HL-60 (cell line): ENCODE measurements at places on chromosomes 5 and 9.

GRCh38 chr5:123035360-123035917 is 1.1 kb downstream of the PPIC start:
- no peak for DNase-seq

GRCh38 chr5:153153086-153153485 is 337.4 kb upstream of the GRIA1 start:
- no peak for DNase-seq

DNA sequence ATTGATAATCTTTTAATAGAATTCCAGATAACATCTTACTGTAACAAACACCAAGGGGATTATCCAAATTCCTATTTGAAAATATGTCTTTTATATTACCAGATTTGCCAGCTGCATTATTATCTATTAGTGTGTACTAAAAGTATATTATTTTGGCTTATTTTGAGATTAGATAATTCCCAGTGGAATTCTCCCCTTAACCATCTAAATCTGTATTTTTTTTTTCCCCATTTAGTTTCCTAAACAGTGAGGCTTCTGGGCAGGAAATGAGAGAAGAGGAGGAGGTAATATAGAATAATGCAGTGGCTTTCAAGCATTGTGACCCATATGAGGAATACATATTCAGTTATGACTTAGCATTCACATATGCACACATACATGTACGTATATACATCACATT is 53.5 kb upstream of the ABL1 start:
- no peak for DNase-seq

DNA sequence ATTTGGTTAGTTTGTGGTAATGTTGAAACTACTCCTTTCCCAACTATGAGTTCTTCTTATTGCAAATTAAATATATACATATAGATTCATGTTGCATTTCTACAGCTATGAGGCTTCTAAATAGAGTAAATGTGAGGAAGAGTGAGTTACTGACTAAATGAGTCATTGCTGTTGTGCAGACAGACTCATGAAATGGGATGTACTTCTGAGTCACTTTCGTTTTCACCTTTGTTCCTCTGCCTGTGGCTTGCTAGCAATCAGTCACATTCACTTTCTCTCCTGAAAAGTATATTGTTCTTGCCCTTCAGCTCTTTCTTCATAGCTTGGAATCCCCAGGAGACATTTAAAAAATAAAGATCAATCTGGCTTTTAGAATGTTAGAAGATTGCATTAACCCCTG is 295.5 kb upstream of the SMC2 start:
- no peak for DNase-seq

DNA sequence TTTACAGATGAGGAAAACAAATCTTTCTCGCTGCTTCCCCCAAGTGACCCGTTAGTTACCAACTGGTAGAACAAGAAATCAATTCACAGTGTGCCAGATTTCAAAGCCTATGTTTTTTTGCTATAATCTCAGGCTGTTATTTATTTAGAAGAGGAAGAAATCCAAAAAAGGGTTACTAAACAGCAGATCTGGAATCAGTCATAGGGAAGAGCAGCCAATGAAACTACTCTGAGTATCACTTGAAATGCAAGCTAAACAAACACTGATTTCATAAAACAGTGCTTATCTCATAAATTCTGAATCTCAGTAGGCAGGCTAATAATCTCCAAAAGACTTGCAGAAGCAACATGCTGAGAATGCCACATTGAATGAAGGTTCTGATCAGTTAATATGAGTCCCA is 829.5 kb upstream of the ACO1 start:
- DNase-seq: no peak

- no peak for DNase-seq
Observed at GRCh38 chr9:84966876-84967830, 297.6 kb downstream of the NTRK2 start.

- DNase-seq: no peak
Observed at GRCh38 chr5:61141801-61142200, 20.5 kb downstream of the SMIM15 start.

DNA sequence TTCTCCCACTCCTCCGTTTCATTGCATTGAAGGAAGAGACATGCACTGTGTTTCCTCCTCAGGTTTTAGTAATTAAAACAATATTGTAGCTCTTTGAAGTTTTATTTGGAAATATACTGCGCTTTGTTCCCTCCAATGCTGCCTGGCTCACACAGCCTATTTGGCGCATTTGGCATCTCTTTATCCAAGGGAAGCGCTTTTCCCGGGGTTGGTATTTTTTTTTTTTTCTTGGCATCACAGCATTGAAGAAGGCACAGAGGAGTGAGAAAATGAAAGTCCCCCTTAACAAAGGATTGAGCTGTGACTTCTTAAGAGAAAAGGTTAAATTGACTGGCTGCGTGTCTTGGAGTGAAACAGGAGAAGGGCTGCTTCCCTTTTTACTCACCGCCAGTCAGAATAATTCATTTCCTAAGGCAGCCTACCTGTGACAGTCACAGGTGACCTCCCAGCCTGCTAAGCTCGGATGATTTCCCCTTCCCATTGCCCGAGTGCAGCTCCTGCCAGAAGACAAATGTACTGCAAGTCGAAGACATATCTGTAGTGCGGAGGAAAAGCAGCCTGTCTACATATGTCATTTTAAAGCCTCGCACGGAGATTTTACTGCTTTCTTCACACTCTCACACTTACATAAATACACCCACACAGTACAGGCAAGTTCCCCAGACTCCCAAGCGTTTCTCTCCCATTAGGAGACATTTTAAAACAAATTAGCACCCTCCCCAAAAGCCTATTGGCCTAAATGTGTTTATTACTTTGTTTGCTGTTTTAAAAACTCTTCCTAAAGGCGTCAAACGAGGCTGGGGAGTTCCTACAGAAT is 665.5 kb upstream of the ZNF608 start:
- DNase-seq: no peak

- no peak for DNase-seq
Observed at GRCh38 chr5:135034236-135034962, 371 bp upstream of the PITX1 start.

DNA sequence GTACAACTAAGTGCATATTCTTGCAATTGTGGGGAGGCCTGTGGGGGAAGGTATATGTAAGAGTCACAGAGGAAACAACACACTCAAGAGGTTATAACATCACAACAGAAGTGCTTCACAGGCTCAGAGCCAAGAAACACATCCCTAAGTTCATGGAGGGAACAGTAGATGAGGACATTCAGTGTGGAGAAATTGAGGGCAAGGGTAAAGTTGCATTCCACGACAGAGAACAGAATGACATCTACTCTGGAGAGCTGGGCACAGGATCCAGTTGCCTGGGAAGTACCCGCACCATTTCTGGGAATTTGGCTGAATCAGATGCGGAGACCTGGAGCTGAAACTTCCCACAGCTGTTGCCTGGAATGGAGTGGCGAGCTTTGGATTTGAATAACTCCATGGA is 197.2 kb downstream of the NXNL2 start:
- DNase-seq: no peak

DNA sequence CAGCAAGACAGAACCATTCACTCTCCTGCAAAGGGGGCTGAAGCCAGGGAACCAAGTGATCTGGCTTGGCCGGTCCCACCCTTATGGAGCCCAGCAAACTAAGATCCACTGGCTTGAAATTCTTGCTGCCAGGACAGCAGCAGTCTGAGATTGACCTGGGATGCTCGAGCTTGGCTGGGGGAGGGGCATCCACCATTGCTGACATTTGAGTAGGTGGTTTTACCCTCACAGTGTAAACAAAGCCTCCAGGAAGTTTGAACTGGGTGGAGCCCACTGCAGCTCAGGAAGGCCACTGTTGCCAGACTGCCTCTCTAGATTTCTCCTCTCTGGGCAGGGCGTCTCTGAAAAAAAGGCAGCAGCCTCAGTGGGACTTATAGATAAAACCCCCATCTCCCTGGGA is 60.5 kb downstream of the TNFSF8 start:
- DNase-seq: no peak

GRCh38 chr5:34600118-34600493 is 56.0 kb upstream of the RAI14 start:
- no peak for DNase-seq

GRCh38 chr5:126516133-126516532 is 78.9 kb downstream of the ALDH7A1 start:
- no peak for DNase-seq
